CD4-positive, alpha-beta T cell treated with Interleukin-17A for 4 hours (primary cell): ENCODE measurements at places on chromosomes 13 and 19.

- no peak for DNase-seq
These were observed 23.1 kb upstream of the ASPDH start for GRCh38 chr19:50536662-50537305.

GRCh38 chr19:45118106-45118505, 25.1 kb downstream of the PPP1R37 start:
- DNase-seq: no peak

- no peak for DNase-seq
These were observed 125.7 kb upstream of the NBEA start for GRCh38 chr13:34816245-34816884.

GRCh38 chr19:31334849-31335624, 14.2 kb downstream of the TSHZ3 start:
- no peak for DNase-seq

DNA sequence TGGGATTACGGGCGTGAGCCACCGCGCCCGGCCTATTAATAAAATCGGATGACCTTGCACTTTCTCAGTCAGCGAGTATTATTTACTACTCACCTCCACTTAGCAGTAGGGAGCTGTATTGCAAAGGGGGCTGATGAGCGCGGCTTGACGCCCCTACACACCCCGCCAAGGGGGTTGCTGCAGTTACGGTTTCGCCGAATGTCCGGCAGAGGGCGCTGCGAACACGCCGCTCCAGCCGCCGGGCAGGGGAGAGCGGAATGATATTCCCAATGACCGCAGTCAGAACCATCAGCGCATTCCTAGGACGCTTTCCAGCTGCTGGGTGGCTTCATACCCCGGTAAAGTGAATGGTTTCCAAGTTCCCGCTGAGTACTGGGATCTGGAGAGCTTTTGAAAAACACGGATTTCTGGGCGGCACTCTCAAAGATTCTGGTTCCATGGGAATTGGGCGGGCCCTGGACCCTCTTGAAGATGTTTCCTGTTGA, 30.0 kb upstream of the TPT1 start:
- DNase-seq: peak; percentile 74

DNA sequence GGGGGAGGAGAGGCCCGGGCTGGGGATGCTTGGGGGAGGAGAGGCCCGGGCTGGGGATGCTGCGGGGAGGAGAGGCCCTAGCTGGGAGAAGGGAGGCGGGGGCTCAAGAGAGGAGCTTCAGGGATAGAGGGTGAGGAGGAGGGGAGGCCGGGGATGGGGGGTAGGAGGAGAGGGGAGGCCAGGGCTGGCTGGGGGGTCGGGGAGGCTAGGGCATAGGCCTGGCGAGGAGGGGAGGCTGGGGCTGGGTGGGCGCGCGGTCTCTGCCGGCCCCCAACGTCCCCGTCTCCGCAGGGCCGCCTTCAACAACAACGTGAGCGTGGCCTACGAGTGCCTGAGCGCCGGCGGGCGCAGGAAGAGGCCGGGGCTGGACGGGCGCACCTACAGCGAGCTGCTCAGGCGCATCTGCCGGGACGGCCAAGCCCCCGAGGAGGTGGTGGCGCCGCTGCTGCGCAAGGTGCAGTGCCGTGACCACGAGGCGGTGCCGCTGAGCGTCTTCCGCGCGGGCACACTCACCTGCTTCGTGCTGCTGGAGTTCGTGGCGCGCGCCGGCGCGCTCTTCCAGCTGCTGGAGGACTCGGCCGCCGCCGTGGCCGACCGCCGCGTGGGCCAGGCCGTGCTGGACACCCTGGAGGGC, 11.4 kb downstream of the TPGS1 start:
- DNase-seq: peak; percentile 78

DNA sequence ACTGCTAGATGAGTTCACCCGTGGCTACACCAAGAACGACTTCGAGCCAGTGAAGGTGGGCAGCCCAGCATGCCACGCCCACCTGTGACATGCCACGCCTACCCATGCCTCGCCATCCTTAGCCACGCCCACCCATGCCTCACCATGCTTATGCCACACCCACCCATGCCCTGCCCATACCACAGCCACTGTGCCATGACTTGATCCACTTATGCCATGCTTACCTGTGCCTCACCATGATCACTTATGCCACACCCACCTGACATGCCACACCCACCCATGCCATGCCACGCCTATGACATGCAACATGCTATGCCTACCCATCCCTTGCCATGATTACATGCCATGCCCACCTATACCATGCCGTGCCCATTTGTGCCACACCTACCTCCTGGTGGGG, 12.9 kb upstream of the USE1 start:
- DNase-seq: no peak

- DNase-seq: peak; percentile 66
These were observed 38.3 kb downstream of the TMED1 start for GRCh38 chr19:10797541-10798256.

DNA sequence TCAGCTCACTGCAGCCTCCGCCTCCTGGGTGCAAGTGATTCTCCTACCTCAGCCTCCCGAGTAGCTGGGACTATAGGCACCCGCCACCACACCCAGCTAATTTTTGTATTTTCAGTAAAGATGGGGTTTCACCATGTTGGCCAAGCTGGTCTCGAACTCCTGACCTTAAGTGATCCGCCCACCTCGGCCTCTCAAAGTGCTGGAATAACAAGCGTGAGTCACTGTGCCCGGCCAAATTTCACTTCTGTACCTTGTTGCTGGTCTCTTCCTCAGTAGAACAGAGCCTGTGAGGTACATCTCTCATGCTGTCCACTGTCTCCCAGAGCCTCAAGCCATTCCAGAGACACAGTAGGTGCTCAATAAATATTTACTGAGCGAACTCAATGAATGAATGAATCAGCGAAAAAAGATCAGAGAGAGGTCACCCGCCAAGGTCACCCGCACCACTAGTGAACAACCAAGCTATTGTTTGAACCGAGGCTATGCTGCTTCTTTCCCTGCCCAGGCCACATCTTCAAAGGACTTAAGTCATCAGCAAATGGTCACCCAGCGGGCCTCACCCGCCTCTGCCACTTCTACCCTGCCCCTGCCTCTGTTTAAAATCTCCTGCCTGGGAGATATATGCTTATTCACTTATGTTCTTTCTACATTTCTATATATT, 9.3 kb downstream of the TMEM143 start:
- DNase-seq: no peak

GRCh38 chr19:3653865-3654513, 27.4 kb upstream of the CACTIN start:
- peak; percentile 19 for DNase-seq

DNA sequence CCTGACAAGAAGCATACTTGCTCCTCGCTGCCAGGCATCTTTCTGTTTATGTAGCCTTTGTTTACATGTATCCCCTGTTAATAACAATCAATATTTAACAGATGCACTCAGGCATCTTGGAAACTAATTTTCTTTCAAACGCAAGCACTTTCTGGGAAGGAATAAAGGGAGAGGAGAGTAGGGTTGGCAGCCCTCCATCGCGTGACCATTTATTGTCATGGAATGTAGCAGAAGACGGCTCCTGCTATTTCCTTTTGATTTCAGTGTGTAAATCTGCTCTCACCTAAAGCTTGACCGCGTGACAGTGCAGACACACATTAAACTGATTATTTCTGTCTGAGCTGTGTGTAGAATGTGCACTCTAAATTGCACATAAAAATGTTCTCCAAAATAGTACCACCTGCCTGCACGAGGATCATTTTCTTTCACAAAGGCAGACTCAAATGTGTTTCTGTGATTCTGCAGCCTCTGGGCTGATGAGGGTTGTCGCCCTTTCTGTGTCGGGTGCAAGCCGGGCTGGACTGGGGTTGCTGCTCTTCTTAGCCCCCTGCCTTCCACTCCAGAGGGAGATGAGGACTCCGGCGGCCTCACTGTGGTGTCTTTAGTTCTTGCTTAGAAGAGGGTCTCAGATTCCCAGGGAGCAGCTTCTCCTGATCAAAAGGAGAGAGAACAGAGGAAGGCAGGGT, 223.5 kb upstream of the MAB21L1 start:
- no peak for DNase-seq

DNA sequence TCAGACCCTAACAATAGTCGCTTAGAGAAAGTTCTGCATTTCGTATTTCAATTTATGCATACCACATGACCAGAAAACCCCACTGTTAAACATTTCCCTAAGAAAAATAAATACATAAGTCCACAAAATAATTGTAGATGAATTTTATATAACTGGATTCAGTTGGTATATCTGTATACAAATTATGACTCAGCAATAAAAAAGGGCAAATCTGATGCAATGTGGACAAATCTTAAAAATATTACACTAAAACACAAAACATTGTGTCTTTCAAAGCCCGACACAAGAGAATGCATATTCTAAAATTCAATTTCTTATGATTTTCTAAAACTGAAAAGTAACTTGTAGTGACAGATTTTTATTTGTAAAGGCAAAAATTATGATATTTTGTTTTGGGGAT, 1005.0 kb downstream of the EFNB2 start:
- no peak for DNase-seq

DNA sequence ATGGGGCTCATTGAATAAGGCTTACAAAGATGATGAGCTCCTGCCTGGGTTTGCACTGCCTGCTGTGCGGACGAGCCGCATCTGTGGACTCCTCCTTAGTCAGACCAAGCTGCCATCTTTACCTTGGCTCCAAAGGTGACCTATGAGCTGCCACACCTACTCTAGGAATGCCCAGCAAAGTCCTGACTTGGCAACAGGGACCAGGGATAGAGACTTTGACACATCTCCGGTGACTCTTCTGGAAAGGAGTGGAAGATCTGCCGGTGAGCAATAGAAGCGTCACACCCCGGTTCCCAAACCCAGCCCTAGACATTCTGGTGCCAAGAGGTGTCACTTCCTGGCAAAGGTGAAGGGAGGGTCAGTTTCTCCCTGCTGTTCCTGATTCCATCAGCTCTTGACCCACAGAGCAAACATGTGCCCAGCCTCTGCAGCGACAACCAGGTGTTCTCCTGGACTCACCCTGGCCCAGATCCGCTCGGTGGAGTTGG, 50.2 kb upstream of the GTF3A start:
- DNase-seq: no peak

GRCh38 chr13:48486362-48486761, 46.5 kb downstream of the RCBTB2 start:
- DNase-seq: no peak

DNA sequence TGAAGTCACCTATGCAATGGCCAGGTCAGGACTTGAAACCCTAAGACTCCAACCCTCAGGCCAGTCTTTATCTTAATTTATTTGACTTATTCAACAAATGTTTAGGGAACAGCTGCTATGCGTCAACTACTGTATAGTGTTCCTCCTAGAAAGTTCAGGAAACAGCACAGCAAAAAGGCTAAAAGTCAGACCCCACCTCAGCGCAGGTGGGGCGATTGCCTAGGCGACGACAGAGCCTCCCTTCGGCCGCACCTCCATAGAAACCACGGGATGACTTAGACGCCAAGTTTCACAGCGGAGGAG, 502 bp downstream of the VRK3 start:
- no peak for DNase-seq
